T follicular helper cell (primary cell): ENCODE measurements at places on chromosomes 11 and 22.

DNA sequence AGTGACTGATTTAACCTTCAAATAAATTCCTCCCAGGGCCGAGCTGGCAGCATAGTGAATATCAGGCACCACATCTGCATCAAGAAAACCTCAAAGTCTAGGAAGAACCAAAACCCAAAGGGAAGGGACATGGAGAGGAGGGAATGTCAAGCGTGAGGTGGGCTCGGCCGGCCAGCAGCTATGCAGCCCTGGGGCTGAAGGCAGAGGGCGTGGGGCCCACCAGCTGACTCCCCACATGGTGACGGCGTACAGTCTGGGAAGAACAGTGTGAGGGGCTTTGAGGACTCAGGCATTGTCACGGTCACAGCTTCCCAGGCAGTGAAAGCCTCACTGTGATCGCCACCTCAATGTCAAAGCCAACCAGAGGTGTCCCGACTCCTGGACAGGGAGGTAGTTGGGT, 412.5 kb downstream of the SHANK2 start:
- DNase-seq: no peak

GRCh38 chr22:30752771-30753170, 58.1 kb downstream of the OSBP2 start:
- DNase-seq: no peak

GRCh38 chr11:68257477-68258362, 14.1 kb downstream of the C11orf24 start:
- peak; percentile 87 for DNase-seq

GRCh38 chr11:116427337-116427902, 345.4 kb downstream of the BUD13 start:
- DNase-seq: no peak

GRCh38 chr11:75925785-75926164, 110.8 kb downstream of the UVRAG start:
- DNase-seq: no peak

DNA sequence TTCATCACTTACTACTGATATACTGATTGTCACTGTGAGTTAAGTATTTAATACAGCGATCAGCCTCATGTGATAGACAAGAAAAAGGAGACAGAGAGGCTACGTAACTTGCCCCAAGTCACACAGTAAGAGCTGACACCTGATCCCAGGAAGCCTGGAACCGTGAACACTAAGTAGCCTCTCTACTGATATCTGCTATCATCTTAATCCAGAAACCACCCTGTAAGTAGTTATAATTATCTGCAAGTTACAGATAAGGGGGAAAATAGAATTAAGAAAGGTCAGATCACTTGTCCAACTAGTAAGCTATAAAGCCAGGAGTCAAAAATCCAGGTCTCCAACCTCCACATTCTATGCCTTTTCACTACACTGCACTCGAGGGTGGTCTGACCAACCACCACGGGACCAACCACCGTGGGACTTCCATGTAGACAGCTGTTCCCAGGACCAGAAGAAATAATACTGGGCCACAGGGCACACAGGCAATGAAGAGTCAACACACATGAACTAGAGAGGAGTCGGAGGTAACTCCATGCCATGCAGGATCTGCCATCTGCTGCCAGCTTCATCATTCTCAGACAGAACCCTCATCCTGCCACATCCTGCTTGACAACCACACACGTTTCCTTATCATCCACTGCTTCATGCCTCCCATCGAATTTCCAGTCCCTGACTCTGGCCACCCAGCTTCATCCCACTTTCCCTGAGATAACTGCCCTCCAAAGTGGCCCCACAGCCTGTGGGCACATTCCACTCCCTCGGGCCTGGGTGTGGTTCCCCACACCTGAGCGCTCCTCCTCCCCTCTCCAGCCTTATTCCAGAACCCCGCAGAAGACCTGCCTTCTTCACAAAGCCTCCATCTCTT, 58.6 kb downstream of the MICAL3 start:
- no peak for DNase-seq

- DNase-seq: no peak
Observed at GRCh38 chr11:5151713-5152153, 2.8 kb downstream of the OR52A1 start.

DNA sequence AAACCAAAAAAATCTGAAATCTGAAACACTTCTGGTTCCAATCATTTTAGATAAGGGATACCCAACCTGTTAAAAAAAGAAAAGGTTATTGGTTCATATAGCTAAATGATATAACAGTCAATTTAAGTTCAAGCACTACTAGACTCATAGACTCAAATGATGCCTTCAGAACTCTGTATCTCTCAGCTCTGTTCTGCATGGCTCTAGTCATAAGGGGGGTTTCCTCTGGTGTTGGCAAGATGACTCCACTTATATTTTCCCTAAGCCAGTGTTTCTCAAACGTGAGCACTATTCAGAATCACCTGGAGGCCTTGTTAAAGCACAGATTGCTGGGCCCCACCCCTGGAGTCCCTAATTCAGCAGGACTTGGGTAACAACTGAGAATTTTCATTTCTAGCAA, 11.5 kb upstream of the RRAS2 start:
- no peak for DNase-seq

DNA sequence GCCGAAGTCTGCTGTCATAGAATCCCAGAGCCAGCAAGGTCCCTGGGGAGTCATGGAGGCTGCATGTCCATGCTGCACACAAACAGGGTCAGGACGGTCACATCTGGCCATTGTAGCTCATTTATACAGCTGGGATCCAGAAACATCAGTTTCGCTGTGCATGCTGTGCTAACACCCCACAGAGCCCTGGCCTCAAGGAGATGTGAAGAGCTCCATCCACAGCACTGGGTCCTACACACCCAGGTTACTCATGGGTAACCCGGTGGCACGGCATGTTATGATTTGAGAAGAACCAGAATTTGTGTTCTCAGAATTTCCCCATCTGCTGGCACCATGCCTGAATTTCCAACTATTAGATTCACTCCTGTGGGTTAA, 146.3 kb upstream of the ARHGAP20 start:
- DNase-seq: no peak

DNA sequence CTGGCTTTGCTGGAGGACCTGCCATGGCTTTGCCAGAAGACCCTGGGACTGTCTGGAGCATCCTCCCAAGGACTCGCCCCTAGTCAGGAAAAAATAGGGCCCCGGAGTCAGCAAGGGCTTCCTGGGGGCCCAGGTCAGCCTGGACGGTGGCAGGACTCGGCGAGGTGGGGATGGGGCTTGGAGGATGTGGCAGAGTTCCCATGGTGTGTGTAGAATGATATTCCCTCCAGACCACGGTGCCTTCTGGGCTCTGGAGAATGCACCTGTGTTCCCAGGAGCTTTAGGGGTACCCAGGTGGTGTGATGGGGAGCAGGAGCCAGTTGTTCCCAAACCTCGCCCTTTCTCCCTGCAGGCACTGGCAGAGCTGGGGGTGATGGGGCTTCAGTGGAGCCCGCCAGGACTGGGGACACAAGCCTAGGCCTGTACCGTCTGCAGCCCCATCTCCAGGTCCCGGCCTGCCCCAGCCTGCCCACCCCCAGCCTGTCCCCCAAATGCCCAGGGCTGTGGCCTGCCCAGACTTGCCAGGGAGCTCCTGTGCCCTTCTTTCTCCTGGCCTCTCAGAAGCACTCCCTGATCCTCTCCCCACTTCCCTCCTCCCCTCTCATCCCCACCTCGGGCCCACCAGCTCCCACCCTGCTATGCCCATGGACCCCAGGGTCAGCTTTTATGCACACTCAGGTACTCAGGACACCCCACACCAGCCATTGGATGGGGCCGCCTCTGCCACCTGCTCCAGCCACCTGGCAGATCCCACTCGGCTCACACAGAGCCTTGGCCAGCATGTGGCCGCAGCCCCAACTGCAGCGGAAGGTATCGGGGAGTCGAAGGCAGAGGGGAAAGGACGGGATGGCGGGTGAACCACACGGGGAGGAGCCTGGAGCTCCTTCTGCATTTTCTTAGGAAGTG, 82.1 kb downstream of the CDKN1C start:
- DNase-seq: no peak
